Fibroblast of the aortic adventitia (primary cell): ENCODE measurements at places on chromosomes 7 and 10.

DNA sequence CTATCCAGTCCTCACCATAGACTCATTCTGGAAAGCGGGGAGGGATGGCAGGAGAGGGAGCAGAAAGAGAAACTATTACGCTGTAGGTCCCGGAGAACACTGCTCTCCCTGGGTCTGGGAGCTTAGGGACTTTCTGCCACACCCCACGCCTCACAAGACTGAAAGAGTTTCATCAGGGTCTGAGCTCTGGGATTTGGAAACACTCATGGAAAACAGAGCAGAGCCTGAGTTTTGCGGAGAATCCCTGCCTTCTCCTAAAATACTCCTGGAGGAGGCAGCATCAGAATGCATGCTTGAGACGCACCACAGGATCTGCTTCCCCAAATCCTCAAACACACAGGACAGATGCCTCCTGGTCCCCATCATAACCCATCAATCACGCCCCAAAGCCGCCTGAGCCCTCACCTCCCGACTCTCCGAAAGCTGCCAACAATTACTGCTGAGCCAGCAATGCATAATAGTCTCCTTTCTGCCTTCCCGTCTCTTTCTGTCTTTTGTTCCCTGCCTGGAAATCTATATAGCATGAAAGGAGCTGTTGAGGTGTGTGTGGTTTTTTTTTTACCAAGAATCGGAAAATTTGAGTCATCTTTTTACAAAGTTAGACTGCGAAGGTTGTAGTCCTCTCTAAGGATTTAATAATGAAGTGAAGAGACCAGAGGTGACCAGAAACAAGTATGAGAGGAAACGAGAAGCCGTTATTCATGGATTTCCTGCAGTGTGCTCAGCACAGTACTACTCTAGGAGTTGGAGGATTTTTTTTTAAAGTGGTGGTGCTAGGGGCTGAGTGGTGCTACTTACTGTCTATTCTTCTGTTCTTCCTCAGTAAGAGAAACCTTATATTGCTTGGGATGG lies 37.7 kb downstream of the ASB13 start:
- peak; percentile 83 for DNase-seq

DNA sequence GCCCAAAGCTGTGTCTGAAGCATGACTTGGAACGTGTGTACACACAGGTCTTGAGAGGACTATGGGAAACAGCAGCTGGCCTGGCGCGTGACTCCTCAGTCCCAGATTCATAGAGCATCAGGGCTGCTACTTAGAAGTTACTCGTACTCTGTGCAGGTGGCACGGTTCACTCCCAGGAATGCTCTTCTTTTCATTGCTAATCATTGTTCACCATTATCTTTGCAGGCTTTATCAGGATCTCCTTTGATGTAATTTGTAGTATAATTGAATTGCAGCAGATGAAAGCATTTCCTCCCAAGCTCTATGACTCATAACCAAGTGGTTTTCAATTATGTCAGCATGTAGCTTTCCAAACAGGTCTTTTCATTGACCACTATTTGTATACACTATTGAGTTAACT lies 938.9 kb downstream of the NRG3 start:
- DNase-seq: peak; percentile 0

DNA sequence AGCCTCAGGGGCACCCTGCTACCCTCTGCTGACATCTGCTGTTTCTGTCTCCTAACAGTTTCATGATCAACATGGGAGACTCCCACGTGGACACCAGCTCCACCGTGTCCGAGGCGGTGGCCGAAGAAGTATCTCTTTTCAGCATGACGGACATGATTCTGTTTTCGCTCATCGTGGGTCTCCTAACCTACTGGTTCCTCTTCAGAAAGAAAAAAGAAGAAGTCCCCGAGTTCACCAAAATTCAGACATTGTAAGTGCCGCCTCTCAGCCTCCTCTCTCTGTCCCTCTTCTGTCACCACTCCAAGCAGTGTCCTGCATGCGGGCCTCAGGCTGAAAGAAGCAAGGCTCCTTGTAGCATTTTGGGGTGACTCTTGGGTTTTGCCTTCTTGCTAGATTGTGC lies 39.0 kb downstream of the POR start:
- no peak for DNase-seq

DNA sequence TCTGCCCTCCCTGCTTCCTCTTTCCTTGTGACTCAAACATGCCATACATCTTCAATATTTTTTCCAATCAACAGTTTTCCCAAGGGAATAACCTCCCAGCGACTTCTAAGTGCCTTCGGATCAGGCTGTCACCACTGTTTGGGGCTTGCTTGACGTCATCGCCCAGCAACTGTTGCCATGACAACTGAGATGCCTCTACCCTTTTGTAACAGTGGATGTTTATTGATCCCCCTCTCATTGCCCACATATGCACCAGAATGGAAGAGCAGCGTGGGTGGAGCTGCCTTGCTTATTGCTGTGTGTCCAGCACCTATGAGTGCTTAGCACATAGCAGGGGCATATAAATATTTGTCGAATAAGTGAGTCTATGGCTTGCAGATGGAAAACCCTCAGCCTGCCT lies 14.4 kb downstream of the FFAR4 start:
- DNase-seq: no peak

GRCh38 chr7:105766421-105767073 lies 109.9 kb downstream of the ATXN7L1 start:
- no peak for DNase-seq

GRCh38 chr7:121172484-121172883 lies 156.3 kb upstream of the WNT16 start:
- DNase-seq: no peak

GRCh38 chr7:2943851-2944601 lies 99.6 kb downstream of the CARD11 start:
- DNase-seq: no peak

- DNase-seq: peak; percentile 41
Observed at GRCh38 chr7:149261316-149261828, 624 bp upstream of the ZNF783 start.

GRCh38 chr7:72539702-72540101 lies 127.6 kb upstream of the CALN1 start:
- DNase-seq: no peak
